GM23248 (cell line): ENCODE measurements at places on chromosomes 1 and 21. TPM values are rescaled to one million over a fixed set of nuclear protein-coding genes. Genes with fewer than 3 reads are reported as not detected.

GRCh38 chr1:106975944-106976343, 80.5 kb upstream of the PRMT6 start:
- H3K36me3 ChIP-seq: no peaks in the 10 kb centered on the region
- H3K27ac ChIP-seq: no peak overlapping the region
- no peaks in the 10 kb centered on the region for H3K27me3 ChIP-seq
- H3K4me3 ChIP-seq: no peak overlapping the region

- peaks cover 59% of the 10 kb centered on the region for H3K4me1 ChIP-seq
- no peaks in the 10 kb centered on the region for H3K27me3 ChIP-seq
- no peak overlapping the region for H3K27ac ChIP-seq
- no peak overlapping the region for H3K4me3 ChIP-seq
- no peak for DNase-seq
- H3K36me3 ChIP-seq: no peaks in the 10 kb centered on the region
These were observed 56.1 kb downstream of the HSF2BP start for GRCh38 chr21:43603233-43603626.

DNA sequence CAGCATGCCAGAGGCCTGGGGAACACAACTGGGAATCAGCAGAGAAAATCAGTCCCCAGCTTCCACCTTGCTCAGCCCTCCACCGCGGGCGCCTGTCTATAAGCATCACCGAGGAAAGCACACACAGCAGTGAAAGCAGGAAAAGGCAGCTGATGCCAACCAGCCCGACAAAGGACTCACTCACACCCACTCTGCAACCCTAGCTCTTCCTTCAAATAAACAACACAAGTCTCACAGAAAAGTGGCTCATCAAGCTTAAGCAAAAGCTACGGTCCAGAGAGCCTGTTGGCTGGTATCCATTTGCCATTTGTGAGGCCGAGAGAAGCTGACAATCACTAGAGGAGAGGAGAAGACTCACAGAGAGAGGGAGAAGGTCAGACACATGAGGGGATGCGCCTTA, 27.1 kb downstream of the MRAP start:
- H3K4me1 ChIP-seq: peaks cover 31% of the 10 kb centered on the region
- H3K36me3 ChIP-seq: peaks cover 54% of the 10 kb centered on the region
- H3K27me3 ChIP-seq: no peaks in the 10 kb centered on the region

Gene BARHL2
- not detected in 2 replicates for total RNA-seq

Gene ACAP3
- 58.6 and 68.0 TPM in 2 replicates for total RNA-seq

Gene SEC22B
- 62.1 and 68.1 TPM in 2 replicates for total RNA-seq

Gene COL16A1
- total RNA-seq: 234 and 247 TPM in 2 replicates
